Vein endothelial cell (primary cell): ENCODE measurements at places on chromosomes 11 and 22. TPM values are rescaled to one million over a fixed set of nuclear protein-coding genes. Genes with fewer than 3 reads are reported as not detected.

TIGD3 gene
- total RNA-seq, result 0.29 and 0.33 TPM in 2 replicates

USP2 gene
- total RNA-seq, result 0.29 TPM in 1 of 2 replicates, not detected in the other

KDELR3 gene
- 43.3 and 56.8 TPM in 2 replicates for total RNA-seq

KRTAP5-7 gene
- total RNA-seq, result not detected in 2 replicates
